IgD-negative memory B cell (primary cell): ENCODE measurements at places on chromosomes 13 and 19. TPM values are rescaled to one million over a fixed set of nuclear protein-coding genes. Genes with fewer than 3 reads are reported as not detected.

The PCDH9 gene
- 2.3 TPM for polyA plus RNA-seq

The NLRP7 gene
- 1.4 TPM for polyA plus RNA-seq

The SLITRK5 gene
- polyA plus RNA-seq, result not detected

The ZNF627 gene
- polyA plus RNA-seq, result 7.7 TPM

The TNFAIP8L1 gene
- 18.4 TPM for polyA plus RNA-seq
